Endothelial cell of coronary artery (primary cell): ENCODE measurements at places on chromosomes 12 and 14. TPM values are rescaled to one million over a fixed set of nuclear protein-coding genes. Genes with fewer than 3 reads are reported as not detected.

The WSCD2 gene
- total RNA-seq, result not detected in 2 replicates

The FIGNL2 gene
- total RNA-seq, result 0.18 and 0.19 TPM in 2 replicates

The SAMD15 gene
- total RNA-seq, result 0.94 and 2.6 TPM in 2 replicates

The TESPA1 gene
- not detected in 2 replicates for total RNA-seq
